ENCODE measurements at places on chromosomes 3 and 15. TPM values are rescaled to one million over a fixed set of nuclear protein-coding genes. Genes with fewer than 3 reads are reported as not detected.

GRCh38 chr3:192367616-192368015, 359.7 kb downstream of the FGF12 start:
- no peak for DNase-seq

GRCh38 chr3:29310865-29311264, 30.0 kb downstream of the RBMS3 start:
- DNase-seq, result no peak

DNA sequence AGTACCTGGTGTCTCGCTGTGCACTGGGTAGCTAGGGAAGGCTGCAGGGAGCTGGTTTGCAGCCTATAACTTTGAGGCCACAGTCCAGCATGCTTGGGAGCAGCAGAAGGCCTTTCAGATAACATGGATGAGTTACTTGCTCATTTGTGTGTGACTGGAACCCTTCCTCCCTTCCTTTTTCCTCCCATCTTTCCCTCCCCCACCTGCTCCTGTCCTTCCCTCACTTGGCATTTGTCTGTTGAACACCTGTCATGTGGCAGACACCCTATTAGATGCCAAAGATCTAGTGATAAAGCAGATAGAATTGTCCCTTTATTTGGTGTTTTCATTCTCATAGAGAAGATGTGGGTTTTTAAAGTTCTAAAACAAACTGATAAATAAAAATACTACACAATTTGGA, 71.6 kb downstream of the LRTM1 start:
- DNase-seq, result no peak

DNA sequence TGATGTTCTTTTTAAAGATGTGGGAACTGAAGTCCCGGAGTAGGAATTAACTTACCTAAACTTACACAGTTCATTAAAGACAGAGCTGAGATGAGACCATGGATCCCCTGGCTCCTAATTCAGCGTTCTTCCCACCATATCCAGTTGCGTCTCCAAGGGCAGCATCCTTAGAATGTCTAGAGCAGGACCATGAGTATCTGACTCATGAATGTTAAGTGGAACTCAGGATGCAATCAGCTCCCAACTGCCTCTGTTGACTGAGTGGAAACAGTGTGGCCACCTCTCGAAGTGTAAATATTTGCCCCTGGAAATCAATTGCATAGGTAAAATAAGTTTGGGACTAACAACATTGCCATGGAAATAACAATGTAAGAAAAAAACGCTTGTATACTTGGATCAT, 2.5 kb downstream of the SNTN start:
- DNase-seq, result no peak

DNA sequence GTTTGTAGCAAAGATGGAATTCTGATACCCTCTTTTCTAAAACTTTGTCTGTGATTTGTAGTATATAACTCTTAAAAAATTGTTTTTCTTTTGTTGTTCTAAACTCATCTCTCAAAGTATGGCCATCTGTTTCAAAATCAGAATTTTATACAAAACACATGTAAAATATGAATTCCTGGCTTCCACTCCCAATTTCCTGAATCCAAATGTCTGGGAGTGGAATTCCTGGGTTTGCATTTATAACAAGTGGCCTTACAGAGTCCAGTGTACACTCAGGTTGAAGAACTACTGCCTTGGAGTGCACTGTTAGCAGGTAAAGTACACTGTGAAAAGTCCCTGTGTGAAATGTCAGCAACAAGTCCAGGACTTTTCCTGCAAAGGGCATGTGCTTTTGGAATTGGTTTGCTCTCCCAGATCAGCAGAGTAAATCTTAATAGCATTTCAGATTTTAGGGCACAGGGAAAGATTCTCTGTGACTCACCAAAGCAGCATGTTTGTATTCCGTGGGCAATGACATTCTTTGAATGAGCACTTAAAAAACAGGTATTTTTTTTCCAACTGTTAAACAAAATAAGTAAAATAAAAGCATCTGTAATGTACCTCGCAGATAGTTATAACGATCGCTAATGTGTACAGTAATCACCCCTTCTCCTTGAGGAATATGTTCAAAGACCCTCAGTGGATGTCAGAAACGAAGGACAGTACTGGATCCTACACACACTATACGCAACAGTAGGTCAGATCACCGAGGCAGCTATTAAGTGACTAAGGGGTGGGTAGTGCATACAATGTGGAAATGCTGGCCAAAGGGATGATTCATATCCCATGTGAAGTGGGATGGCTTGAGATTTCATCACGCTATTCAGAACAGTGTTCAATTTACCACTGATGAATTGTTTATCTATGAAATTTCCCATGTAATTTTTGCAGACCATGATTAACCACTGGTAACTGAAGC, 2.0 kb upstream of the CLDN16 start:
- no peak for DNase-seq

GRCh38 chr3:173876476-173876875, 478.9 kb downstream of the NLGN1 start:
- DNase-seq, result no peak

ZPLD1 gene
- polyA plus RNA-seq, result not detected

SLC2A2 gene
- polyA plus RNA-seq, result not detected

SEMA3F gene
- polyA plus RNA-seq, result 4.7 TPM

LRRC2 gene
- 60.3 TPM for polyA plus RNA-seq

Measured in psoas muscle (tissue), 8 donors.